ENCODE measurements at places on chromosomes 5 and 9.

DNA sequence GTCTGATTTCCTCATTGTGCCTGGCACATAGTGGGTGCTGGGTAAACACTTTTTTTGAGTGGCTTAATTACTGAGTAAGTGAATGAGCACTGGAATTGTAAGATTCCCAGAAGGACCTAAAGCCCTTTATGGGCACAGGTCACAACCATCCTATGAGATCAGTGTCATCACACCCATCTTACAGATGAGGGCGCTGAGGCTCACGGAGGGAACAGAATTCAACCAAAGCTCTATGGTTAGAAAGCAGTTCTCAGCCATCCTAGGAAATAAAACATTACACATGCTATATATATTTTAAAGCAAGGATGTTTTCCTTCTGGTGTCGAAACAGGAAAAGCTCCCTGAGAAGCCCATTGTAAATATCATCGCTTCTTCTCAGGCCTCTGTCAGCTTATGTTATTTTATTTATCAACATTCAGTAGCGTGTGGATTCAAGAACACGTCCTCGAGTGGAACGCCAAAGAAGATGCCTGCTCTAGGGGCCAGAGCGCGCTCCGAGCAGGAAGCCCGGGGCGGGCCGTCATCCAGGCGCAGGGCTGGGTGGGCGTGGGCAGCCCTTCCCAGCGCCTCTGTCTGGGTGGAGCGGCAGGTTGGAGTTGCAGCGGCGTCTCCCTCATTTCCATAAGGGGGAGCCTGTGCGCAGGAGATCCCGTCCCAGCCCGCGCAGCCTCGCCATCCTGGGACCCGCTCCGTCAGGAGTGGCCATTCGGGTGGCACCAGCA is 155.8 kb upstream of the SMIM23 start:
- no peak for DNase-seq

GRCh38 chr5:177598477-177598876 is 1.5 kb upstream of the B4GALT7 start:
- DNase-seq: no peak

GRCh38 chr5:156339139-156339841 is 12.3 kb downstream of the SGCD start:
- no peak for DNase-seq

DNA sequence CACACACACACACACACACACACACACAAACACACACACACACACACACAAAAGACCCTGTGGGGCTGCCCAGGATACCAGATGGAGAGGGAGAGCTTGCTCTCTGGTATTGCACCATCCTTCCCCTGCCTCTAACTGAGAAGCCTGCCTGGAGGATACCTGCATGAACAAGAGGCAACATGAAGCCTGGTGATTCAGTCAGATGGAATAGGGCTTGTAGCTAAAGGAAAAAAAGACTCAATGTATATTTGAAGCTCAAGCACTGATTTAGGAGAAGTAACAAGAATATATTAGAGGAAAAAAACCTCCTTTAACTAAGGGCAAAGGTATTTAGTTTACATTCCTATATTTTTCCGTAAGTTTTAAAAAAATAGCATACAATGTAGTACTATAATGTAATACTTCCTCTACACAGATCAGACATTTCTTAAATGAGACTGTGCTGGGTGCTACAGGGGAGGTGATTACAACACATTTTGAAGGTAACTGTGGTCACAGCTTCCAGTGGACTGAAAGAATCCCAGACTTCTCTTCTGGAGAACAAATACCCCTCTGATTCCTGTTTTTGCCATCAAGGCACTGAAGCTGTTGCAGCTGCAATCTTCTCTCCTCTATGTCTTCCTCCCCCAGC is 169.3 kb downstream of the DCP2 start:
- no peak for DNase-seq

DNA sequence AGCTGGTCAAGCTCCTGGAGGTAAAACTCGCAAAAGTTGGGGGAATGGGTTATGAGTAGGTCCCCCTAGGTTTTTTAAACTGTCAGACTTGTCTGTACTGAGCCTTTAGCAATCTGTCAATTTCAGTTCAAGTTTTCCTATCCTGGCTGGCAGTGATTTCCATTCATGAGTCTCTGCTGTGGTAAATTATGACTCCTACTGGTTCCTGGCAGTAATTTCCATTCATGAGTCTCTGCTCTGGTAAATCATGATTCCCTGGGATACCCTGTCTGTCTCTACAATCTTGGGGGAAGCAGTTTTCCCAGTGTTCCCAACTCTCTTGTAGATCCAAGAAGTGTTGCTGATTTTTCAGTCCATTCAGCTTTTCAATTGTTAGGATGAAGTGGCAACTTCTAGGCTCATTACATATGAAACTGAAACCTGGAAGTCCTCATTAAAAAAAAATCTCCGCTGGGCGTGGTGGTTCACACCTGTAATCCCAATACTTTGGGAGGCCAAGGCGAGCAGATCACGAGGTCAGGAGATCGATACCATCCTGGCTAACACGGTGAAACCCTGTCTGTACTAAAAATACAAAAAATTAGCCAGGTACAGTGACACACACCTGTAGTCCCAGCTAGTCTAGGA is 91.3 kb upstream of the GPBP1 start:
- no peak for DNase-seq

GRCh38 chr5:123721675-123722276 is 209.8 kb downstream of the CSNK1G3 start:
- no peak for DNase-seq

DNA sequence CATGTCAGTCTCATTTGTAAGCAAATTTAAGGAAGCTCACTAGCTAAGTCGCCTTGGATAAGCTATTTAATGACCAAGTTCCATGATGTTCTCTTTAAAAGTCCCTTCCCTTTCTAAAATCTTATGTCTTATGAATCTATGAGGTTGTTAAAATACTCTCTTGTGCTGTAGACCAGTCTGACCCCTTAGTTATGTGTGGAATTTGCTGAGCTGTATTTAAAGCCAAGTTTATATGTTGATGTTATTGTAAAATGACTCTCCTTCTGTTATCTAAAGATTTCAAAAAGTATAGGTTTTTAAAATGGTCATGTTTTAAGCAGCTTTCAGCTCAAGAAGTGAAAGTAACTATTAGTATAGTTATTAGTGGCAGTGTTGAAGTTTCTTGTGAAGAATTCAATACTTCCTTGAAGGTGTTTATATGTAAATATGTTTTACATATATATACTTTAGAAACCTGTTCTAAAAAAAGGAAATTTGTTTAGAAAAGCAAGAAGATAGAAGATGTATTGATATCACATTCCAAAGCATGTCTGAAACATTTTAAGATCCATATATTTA is 92.2 kb downstream of the CDC42SE2 start:
- no peak for DNase-seq

Measured in activated CD4-positive, alpha-beta T cell treated with anti-CD3 and anti-CD28 coated beads for 24 hours (primary cell).